ENCODE measurements at places on chromosomes 6 and 20. TPM values are rescaled to one million over a fixed set of nuclear protein-coding genes. Genes with fewer than 3 reads are reported as not detected.

Gene UFL1
- total RNA-seq = 22.1 TPM

Gene RAD21L1
- total RNA-seq = not detected

Gene TRIM31
- not detected for total RNA-seq

Gene NT5E
- total RNA-seq = 5.6 TPM

Gene DZANK1
- total RNA-seq = 1.1 TPM

Gene SYTL3
- total RNA-seq = 10.8 TPM

Gene SPAG4
- 1.6 TPM for total RNA-seq

Gene SLC26A8
- not detected for total RNA-seq

Gene PRR18
- 0.11 TPM for total RNA-seq

Gene FAM110A
- 2.6 TPM for total RNA-seq

Gene CPNE5
- total RNA-seq = 10.9 TPM

Gene DNAAF9
- total RNA-seq = 22.1 TPM

Gene OTOR
- total RNA-seq = not detected

- no peak for DNase-seq
Measured at GRCh38 chr20:44010162-44010704, 95.6 kb downstream of the TOX2 start.

- DNase-seq = no peak
Measured at GRCh38 chr6:118864341-118865099, 29.4 kb upstream of the ASF1A start.

GRCh38 chr6:71222671-71223070, 65.9 kb upstream of the OGFRL1 start:
- no peak for DNase-seq

DNA sequence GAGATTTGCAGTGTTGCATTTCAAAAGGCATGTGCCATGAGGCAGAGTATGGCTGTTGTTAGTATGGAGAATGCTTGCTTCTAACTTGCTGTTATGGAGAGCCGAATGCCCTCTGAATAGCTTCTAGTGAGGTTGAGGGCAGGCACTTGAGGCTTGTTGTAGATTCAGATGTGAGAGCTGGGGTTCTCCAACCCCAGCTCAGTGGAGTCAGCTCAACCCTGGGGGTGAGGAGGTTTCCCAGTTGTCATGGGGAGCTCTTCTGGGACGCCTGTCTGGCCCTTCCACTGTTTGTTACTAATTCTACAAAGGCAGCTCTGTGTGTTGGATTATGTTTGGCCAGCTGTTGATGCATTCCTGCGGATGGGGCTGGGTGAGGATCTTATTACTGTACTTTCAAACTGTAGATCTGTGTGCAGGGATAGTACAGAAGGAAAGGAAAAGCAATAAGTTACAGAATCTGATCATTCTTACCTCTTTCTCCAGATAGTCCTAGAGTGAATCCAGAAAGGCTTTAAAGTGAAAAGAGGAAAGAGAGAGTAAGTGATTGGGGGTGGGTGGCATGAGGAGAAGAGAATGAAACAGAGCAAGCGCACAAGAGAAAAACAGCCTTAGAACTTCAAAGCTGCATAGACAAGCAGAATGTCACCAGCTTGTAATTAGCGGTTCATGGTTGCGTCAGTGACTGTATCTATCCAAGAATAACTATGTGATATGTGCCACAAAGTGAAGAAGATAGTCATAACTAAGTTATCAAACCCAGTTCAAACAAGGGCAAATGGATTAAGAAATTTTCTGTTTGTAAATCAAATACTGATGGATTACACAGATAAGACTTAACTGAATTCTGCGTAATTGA, 148.7 kb downstream of the PRL start:
- DNase-seq = no peak

- DNase-seq = no peak
Measured at GRCh38 chr6:91387290-91388059, 800.6 kb upstream of the MAP3K7 start.

DNA sequence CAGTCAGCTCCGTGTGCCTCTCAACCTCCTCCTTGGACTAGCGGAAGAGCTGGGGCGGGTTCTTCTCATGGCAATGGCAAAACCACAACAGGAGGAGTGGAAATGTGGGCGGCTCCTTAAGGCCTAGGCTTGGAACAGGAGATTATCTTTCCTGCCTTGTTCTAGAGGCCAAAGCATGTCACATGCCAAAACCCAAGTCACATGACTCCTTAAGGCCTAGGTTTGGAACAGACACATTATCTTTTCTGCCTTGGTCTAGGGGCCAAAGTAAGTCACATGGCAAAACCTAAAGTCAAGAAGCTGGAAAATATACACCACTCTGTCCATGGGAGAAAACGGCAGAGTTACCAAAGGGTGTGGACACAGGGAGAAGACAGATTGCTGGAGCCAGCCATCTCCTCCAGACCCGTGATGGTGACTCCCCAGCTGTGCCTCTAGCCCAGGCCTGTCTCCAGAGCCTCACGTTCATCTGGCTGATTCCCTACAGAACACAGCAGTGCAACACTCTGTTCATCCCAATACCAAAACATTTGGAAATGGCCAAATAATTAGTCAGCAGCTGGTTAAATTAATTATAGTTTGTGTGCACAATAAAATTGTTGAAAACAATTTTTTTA, 34.2 kb downstream of the ANKRD60 start:
- no peak for DNase-seq

- no peak for DNase-seq
Measured at GRCh38 chr20:58127701-58128111, 100.7 kb downstream of the ANKRD60 start.

DNA sequence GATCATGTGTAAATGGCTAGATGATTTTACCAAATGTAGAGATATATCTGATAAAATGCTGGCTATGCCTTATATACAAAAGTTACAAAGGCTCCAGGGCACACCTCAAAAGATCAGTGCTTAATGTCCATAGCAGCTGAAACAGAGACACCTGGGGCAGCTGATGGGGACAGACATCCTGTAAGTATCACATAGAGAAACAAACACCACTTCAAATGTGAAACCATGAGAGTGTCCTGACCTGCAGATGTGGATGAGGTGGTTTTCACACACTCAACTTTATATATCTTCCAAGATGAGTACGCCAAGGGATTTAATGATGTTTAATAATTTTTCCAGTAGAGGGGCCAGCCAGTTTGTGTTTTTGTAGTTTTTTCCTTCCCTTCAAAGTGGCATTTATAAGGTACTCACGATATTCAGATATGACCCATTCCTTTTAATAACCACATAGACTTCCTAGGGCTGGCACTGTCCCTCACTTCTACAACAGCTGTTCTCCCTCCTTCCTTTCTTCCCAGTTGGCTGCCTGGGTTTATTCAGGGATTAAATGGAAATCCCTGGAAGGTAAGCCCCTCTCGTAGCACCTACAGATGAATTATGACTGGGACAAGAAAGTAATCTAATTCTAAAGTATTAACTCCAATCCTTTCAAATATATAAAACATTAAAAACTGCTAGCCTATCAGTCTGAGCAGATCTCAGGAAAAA, 50.3 kb upstream of the MCM9 start:
- no peak for DNase-seq

GRCh38 chr20:57420571-57421252, 29.5 kb downstream of the RBM38 start:
- peak; percentile 6 for DNase-seq

DNA sequence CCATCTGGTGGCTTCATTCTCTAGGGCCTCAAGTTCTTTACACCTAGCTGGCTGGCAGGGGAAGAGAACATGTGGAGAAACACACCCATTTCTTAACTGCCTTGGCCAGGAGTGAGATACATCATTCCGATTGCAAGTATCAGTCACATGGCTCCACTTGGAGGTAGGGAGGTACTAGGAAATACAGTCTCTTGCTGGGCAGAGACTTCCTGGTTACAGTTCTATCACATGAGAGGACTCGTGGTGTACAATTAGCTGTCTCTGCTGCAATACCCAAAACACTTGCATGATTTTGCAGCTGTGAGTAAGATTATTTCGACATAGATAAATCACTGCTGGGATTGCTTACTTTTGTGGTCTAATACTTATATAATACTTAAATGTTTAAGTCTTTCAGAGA, 51.1 kb downstream of the GTF2H5 start:
- DNase-seq = no peak

GRCh38 chr6:4402477-4402976, 267.2 kb upstream of the ECI2 start:
- peak; percentile 68 for DNase-seq

GRCh38 chr6:44626616-44627015, 239.1 kb downstream of the CDC5L start:
- DNase-seq = no peak

DNA sequence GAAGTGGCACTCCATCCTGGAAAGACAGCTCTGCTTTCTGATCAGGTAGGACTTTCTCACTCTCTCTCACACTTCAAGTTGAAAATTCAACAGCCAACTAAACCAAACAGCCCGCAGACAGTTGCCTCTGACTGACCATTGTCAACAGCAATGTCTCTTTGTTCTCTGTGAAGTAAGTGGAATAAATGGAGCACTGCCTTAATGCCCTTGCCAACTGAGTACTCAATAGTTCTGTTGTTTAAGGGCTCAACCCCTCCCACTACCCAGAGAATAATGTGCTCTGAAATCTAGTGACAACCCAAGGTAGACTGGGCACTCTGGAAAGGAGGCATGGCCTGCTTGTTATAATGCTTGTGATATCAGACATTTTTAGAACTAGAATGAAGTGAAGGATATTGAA, 16.8 kb upstream of the BCLAF1 start:
- DNase-seq = no peak

- no peak for DNase-seq
Measured at GRCh38 chr6:164124986-164125385, 710.5 kb downstream of the QKI start.

DNA sequence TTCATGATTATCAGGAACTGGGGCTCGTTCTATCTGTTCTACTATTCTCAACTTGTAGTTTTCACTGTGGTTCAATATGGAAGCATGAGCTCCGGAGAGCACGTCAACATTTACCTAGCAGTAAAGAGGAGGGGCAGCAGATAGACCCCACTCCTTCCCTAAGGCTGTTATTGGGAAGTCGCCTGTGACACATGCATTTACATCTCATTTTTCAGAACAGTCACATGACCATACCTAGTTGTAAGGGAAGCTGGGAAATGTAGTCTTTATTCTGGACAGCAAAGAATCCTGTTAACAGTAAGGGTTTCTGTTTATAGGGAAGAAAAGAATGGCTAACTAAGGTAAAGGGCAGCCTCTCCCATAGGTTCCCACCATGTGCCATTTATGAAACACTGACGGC, 158.3 kb downstream of the ZFP64 start:
- no peak for DNase-seq

DNA sequence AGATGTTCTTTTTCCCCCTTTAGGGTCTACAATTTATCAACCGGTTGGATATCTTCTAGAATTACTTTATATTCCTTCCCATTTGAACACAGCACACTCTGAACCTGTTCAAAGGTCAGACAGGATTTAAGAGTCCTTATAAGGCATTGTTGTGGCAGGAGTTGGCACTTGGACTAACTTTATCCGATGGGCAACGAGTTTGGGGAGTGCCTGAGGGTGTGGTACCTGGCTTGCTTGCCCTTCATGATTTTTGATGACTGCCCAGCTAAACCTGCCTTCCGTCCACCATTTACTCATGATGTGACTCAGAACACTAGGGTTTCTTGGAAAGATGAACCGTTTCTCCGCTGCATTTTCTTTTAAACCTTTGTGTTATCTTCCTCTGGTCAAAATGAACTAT, 285.2 kb downstream of the FOXC1 start:
- no peak for DNase-seq

- DNase-seq = no peak
Measured at GRCh38 chr6:154093231-154094044, 54.4 kb downstream of the OPRM1 start.

DNA sequence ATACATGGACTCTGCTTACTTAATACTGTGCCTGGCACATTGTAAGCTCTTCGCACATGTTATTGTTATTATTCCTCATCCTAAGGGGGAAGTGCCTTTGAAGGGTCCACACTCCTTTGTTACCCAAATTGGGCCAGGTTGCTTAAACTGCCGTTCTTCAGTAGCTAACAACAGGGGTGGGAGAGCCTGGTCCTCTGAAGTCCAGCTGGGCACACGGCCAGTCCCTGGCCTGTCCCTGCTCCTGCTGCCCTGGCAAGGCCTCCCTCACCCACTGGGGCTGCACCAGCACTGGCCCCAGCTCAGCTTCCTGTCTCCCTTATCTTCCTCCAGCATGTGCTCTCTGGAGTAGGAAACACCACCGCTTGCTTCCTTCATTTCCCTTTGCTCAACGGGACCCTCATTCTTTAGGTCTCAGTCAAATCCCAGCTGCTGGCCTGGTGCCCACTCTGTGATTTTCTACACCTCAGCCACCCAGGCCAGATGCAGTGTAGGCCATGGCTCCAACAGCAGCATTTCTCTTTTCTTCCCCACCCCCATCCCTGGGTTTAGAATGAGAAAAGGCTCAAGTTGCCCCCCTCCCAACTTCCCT, 5.5 kb upstream of the PROCR start:
- no peak for DNase-seq

DNA sequence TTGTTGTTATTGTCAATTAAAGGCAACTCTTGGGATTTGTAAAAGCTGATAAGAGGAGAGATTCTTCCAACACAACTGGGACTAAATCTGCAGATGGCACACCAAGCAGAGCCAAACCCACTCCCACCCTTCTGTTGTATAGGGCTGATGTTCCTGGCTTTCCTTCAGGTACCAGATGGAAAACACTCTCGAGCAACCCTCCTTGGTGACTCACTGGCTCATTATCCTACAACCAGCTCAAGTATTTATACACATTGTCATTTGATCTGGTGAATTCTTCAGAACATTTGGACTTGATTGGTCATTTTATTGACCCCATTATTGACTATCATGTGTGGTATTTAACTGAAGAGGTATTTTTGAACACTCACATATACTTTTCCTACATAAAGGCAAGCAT, 190.3 kb upstream of the PCSK2 start:
- DNase-seq = no peak

DNA sequence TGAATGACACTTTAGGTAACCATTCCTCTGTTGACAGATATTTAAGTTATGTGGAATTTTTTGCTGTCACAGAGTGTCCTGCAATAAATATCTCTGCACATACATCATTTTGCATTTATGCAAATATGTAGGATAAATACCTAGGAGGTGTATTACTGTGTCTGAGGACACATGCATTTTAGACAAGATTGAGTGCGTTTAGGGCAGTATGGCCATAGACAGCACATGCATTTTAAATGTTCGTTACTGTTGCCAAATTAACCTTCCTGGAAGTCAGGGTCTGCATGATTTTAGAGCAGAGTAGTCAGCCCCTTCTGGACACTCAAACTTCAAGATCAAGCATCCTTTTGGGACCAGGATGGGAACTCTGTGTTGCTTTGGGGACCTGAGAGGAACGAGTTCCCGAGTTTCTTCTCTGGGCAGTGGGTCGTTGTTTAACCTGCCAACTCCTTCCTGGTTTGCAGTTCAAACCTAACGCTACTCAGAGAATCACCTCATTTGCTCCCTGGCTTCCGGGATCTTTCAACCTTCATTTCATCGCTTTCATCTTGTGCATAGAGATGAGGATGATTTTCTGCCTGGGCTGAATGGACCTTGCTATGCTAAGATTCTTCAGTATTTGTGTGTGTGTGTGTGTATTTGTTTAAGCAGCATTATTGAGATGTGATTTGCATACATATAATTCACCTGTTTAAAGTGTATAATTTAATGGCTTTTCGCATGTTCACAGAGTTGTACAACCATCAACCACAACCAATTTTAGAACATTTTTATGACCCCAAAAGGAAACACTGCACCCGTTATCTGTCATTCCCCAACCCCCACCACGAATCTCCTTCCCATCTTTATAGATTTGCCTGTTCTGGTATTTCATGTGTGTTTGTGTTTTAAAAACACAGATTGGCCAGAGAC, 9.8 kb downstream of the BCAS4 start:
- no peak for DNase-seq

- no peak for DNase-seq
Measured at GRCh38 chr20:41228858-41229257, 88.7 kb downstream of the ZHX3 start.

- no peak for DNase-seq
Measured at GRCh38 chr6:16868968-16869367, 107.7 kb upstream of the ATXN1 start.
